ENCODE measurements at places on chromosomes 1 and 21.

DNA sequence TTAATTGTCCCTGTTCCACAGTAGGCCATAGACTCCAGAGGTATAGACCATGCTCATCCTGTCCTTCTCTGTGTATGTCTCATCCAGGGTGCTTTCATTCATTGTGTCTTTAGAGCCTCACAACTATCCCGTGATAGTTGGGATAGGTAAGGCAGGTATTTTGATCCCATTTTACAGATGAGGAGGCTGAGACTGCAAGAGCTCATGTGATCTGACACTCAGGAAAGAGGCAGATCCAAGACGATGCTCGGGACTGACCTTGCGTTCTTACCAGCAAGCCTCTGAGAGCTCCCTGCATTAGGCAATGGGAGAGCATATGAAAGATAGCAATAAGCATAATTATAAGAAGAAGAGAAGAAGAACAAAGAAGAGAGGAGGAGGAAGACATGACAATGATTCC lies 42.8 kb downstream of the RCSD1 start:
- no peak for DNase-seq

DNA sequence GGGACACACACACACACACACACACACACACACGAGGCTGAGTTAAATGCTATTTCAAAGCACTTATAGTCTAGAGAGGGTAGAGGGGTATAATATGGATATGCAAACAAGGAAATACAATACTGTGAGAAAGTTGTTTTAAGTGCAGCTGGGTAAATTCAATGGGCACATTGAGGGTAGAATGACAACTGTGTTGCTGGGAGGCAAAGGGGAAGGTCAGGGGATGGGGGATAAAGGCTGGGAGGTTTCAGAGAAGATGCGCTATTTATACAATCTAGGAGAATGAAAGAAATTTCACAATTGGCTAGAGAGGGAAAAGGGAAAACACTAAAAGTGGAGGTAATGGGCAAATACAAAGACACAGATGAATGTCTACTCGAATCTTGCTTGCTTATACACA lies 19.4 kb downstream of the EXTL2 start:
- DNase-seq, result no peak

DNA sequence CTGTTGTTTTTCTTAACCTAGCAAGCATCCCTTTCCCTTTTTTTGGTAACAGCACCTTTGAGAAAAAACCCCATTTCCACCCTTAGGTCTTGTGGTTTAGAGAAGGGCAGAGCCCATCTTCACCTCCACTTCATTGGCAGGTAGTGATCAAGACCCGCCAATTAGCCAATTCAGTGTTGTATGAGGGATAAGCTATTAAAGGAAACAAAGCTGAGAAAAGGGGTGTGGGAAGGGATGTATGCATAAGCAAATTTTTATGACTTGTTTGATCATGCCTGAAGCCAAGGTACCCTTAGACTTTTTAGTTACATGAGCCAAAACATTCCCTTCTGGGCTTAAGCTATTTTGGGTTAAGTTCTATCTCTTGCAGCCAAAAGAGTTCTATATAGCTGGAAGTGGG lies 3.6 kb upstream of the ZNF697 start:
- DNase-seq, result no peak

GRCh38 chr1:71785450-71785849 lies 496.9 kb downstream of the NEGR1 start:
- no peak for DNase-seq

- no peak for DNase-seq
These were observed 100.9 kb upstream of the HMGB4 start for GRCh38 chr1:33762962-33763361.

DNA sequence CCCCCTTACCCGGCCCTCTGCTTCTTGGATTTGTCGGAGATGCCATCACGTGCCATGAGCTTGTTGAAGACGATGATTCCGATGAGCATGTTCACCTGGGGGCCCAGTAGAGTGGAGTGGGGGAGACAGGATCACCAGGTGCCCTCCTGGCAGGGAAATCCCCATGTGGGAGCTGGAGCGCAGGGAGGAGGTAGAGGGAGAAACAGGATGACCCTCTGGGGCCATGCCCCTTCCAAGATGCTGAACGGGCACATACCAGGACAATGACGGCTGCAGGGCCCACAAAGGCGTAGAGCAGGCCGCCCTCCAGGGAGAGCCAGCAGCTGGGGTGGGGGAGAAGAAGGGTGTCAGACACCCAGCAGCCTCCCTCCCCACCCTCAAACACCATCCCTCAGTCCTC lies 28.6 kb downstream of the ADGRB2 start:
- DNase-seq, result no peak

DNA sequence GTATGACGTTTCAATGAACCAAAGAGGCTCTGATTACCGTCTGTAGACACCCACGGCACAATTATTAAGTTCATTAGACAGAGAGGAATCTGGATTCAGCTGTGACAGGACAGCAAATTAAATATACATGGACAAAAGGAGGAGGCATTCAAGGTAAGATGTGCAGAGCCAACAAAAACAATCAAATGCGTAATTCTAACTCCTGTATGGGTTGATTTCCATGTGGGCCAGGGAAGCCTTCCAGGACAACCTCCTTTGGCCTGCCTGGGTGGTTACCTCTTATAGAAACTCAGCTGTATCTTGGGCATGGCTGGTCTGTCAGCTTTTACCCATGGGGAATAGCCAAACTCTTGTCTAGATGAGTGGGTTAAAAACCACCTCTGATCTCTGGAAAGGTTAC lies 43.8 kb downstream of the CCN1 start:
- DNase-seq, result no peak

DNA sequence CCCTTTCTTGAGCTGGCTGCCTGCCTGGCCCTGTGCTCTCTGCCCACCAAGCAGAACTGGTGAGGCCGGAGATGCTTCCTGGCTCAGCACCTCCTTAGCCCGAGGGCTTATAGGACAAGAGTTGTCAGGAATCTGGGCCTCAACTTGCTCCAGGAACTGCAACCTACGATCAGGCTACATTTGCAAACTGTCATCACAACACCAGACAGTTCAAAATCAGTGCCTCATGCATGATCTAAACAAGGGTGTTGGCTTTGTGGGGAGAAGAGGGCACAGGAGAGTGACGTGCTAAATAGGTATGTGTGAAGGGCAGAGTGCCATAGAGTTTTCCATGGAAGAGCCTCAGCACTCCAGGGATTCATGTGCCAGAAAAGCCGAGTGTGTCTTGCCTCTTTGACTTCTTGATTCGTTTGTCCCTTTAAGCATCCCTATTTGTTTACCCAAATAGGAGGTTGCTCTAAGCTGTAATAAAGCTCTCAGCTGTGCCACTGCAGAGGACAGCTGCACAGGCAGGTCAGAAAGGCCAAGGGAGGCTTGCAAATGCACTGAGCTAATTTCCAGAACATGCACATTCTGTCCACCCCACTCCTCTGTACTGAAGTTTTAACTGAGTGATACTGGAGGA lies 30.2 kb upstream of the NEK2 start:
- no peak for DNase-seq

DNA sequence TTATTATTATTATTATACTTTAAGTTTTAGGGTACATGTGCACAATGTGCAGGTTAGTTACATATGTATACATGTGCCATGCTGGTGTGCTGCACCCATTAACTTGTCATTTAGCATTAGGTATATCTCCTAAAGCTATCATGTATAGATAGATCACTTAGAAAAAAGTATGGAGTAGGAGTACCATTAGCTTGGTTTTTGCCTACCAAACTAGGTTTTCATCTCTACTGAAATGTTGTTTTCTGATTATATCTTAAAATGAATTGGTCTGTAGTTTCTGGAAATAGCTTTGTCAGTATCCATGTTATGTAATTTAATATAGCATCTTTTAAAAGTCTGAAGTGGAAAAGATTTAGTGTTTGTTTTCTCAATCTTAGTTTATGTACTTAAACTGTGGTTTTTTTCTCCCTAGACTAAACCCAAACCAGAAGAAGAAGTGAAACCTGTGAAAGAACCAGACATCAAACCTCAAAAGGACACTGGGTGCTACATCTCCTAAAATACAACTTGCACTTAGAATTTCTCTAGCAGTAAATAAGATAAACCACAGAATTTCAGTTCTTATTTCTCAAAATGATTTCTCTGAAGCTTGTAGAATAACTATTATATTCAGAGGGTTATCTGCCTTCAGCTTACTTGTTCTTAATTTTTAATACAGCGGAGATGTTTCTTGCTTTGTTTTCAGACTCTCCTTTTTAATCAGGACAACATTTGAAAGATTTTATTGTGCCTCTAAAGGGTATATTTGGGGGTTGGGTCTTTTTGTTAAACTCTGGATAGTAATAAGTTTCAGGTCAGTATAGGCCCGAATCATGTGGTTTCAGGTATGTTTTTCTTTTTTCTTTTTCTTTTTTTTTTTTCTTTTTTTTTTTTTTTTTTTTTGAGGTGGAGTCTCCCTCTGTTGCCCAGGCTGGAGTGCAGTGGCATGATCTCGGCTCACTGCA lies 4.5 kb upstream of the FAM177B start:
- no peak for DNase-seq

Data from NCI-H1048 (cell line).